Foreskin fibroblast (primary cell): ENCODE measurements at places on chromosomes 3 and 15.

DNA sequence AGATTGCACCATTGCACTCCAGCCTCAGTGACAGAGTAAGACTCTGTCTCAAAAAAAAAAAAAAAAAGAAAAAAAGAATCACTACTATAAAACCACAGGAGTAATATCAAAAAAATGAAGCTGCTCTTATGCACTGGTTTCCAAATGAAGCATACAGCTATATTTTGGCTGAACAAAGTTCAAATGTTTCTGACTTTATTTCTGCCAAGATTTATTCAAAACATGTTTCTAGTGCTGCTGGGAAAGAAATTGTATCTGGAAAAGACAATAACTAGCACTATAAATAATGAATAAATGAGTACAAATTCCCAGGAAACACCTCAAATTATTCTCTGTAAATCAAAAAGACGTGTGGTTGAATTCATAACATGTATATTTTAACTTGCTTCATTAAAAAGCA, 102.5 kb upstream of the MME start:
- no peak for DNase-seq

- DNase-seq, result no peak
These were observed 18.2 kb upstream of the B4GALT4 start for GRCh38 chr3:119258915-119259314.

GRCh38 chr15:92667287-92667904, 11.8 kb upstream of the FAM174B start:
- DNase-seq, result no peak

DNA sequence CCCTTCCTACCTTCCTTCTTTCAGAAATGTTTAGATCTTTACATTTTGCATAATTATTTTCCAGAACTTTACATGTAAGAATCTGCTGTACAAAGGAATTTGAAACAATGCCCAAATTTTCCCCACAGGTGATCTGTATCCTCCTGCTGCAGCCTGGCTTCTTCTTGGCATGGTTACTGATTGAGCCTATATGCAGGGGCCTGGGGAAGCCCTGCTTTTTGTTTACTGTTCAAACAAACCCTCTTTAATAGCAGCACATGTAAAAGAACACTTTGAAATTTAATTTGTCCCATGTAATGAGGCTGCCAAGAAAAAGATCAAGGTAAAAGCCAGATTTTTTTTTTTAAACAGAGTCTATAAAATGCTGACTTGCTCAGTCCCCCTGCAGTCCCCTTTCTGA, 432.2 kb downstream of the TUSC7 start:
- DNase-seq, result no peak

DNA sequence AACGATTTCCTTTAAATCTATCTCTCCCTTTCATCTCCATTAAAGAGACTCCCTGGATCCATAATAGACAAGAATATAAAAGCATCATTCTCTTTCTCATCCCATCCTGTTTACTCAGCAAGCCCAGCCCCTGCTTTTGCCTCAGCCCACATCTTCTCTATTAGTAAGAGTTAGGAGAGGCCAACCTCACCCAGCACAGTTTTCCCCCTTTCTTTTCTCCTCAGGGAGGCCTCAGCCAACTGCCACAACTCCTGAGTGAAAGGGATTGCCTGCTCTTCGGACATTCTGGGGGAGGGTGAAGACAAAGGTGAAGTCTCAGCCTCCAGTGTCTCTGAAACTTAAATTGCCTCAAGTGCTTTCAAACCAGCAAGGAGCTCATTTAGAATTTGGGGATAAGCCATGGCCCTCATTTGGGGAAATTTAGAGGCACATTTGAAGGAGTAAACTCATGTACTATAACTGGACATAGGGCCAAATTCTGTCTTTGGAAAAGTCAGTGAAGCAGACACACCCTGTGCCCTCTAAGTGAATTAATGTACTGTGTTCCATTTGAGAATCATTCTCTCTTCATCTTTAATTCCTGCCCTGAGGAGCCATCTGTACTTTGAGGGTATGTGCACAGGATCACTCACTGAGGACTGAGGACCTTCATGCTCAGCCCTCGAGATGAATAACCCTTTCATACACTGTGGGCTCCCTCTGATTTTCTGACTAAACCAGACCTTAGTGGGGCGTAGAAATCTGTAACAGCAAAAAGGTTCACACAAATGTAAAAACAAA, 82.5 kb downstream of the SOX2 start:
- DNase-seq, result no peak

DNA sequence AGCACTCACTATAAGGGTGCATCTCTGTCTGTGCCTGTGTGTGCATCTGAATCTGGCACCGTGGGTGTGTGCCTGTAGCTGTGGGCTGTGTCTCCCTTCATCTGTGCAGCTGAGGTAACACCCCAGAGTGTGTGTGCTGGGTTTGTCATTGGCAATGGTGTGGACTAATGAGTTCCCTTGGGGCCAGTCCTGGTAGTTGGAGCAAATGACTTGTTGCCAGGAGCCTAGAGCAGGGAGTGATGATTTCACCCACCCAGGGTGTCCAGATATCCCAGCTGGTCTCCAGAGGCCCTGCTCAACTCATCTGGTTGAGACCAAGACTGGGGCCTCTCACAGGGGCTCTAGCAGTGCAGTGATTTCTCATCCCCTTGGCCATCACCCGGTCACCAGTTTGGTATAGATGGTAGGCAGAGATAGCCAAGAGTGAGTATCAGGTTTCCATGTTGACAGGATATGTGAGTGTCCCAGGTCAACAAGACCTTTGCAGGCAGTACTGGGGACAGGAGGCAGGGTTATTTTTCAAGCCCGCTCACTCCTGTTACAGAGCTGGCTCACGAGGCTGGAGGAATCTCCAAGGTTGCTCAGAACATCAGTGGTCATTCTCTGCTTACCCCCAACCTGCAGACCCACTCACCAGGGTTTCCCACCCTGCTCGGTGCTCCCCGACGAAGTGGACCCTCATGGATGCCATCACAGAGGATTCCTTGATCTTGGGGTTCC, 4.1 kb upstream of the HDAC11 start:
- DNase-seq, result no peak

GRCh38 chr15:101031213-101031612, 112.1 kb downstream of the LRRK1 start:
- DNase-seq, result peak; percentile 53

DNA sequence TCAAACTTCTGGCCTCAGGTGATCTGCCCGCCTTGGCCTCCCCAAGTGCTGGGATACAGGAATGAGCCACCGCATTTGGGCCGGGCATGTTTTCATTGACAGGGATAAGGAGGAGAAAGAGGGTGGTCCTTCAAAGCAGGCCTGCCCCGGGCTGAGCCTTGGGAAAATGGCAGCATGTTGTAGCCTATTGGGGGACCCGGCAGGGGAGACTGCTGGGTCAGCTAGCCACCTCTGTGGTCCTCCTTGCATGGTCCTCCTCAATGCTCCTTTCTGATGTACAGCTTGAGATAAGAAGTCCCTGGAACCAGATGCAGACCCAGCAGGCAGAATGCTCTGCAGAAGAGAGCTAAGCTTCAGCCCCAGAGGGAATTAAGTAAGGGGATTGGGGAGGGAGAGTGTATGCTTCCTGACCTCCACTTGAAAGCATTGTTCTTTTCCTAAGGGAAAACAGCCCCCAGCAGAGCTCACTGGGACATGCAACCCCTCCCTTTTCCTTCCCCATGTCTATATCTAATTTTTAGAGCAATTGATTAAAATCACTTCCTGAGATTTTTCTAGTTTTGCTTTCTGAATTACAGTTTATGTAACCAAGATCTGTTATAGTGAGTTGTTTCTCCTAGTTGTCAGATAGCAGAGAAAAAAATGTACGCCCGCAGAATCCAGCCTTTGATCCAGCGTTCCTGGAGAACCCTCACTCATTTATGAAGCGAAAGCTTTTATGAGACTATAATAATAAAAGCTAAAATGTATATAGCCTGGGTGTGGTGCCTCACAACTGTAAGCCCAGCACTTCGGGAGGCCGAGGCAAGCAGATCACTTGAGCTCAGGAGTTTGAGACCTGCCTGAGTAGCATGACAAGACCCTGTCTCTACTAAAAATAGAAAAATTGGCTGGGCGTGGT, 48.7 kb upstream of the VILL start:
- DNase-seq, result no peak

- DNase-seq, result peak; percentile 1
These were observed 58.1 kb upstream of the AGBL1 start for GRCh38 chr15:86021281-86022264.

GRCh38 chr15:62209322-62209721, 44.2 kb upstream of the C2CD4B start:
- no peak for DNase-seq

DNA sequence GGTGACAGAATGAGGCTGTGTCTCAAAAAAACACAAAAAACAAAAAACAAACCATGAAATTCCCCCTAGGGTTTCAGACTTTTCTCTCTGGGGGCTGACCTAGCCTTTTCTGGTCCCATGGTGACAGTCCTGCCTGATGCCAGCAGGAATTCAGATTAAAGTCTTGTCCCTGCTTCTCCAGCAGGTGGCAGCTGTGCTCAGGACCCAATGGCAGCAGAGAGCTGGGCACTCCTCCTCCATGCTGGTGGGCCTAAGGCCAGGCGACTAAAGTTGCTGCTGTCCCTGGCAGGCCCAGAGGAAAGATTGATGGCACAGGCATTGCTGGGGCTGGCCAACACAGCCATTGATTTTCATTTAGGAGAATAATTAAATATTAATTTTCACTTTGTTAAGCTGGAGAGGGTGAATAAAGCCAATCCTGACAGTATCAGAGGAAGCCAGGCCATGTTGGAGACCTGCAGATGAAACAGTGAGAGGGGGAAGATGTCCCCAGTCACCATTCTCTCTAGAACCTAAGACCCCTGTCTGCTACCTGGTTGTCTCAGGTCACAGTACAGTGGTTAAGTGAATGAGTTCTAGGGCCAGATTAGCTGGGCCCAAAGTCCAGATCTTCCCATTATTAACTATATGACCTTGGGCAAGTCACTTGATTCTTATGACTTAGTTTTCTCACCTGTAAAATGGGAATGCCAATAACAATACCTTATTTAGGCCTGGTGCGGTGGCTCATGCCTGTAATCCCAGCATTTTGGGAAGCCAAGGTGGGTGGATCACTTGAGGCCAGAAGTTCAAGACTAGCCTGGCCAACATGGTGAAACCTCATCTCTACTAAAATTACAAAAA, 7.1 kb downstream of the CELF6 start:
- peak; percentile 48 for DNase-seq

DNA sequence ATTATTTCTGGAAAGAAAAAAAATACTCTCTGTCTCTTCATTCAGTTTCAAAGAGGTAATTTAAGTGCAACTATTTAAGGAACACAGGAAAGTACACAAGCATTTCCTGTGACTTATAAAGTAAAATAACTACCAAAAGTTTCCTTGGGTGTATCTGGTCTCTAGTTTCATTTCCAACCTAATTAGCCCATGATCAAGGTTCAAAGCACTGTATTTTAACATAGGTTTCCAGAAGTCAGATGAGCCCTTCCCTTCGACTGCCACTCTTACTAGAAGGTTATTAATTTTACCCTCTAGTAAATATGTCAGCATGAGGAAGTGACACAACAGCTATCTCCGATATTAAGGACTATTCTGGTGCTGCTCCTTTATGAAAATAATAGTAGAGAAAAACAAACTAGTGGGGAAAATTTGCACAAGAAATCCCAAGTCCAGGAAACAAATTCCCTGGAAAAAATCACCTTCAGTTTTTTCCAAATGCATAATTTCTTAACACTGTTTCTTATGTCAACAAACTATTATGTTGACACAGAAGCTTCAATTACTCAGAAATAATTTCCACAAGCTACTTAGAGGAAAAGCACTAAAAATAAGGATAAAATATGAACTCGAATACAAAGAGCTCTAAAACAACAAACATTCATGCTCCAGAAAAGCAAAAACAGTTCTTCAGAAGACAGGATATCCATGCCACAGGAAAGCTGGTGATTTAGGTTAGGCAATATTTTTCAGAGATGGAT, 35.3 kb downstream of the CCPG1 start:
- DNase-seq, result no peak

DNA sequence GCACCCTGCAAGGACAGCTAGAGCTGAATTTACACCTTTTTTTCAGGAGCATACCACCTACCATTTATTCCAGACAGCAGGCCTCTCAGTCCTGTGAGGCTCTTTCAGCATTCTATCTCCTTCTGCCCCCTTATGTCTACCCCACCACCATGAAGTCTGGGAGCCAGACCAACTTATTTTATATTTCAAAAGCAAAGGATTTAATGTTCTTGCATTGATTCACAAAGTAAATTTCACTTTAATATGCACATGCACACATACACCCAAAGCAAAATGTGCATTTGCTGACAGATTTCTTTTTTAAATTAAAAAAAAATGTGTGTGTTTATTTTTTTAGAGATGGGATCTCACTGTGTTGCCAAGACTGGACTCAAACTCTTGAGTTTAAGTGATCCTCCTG, 264.2 kb upstream of the LRRC3B start:
- no peak for DNase-seq

GRCh38 chr3:112092496-112093179, 6.4 kb downstream of the C3orf52 start:
- no peak for DNase-seq

GRCh38 chr3:16236030-16236639, 28.6 kb downstream of the DPH3 start:
- DNase-seq, result no peak
